ENCODE measurements at places on chromosomes 6 and 20.
A peak's percentile ranks its signal among the peaks of the same experiment; 100 is the strongest.

GRCh38 chr20:4972506-4973251, 28.6 kb downstream of the SLC23A2 start:
- DNase-seq: no peak

DNA sequence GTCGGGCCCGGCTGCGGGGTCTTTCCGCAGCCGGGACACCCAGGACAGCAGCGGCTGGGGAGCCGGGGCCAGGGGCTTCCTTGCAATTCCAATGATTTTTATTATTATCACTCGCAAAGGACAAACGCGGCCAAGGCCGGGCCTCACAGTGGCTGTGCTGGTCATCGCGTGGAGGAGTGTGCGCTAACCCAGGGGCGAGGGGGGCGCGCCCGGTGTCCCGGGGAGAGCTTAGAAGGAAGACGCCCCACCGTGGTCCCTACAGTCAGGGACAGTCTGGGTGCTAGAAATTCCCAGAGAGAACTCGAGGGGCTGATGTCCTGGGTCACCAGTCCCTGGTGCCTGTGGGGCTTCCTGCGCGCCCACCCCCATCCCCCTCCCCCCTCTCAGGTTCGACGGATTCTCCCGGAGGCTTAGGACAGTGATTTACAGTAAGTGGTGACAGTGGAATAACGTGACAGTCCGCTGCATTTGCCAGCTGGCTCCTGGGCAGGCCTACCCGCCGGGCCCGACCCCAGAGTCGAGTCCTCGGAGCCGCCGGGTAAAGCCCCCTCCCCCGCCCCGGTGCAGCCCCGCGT, 9.5 kb downstream of the FOXC1 start:
- DNase-seq: no peak

DNA sequence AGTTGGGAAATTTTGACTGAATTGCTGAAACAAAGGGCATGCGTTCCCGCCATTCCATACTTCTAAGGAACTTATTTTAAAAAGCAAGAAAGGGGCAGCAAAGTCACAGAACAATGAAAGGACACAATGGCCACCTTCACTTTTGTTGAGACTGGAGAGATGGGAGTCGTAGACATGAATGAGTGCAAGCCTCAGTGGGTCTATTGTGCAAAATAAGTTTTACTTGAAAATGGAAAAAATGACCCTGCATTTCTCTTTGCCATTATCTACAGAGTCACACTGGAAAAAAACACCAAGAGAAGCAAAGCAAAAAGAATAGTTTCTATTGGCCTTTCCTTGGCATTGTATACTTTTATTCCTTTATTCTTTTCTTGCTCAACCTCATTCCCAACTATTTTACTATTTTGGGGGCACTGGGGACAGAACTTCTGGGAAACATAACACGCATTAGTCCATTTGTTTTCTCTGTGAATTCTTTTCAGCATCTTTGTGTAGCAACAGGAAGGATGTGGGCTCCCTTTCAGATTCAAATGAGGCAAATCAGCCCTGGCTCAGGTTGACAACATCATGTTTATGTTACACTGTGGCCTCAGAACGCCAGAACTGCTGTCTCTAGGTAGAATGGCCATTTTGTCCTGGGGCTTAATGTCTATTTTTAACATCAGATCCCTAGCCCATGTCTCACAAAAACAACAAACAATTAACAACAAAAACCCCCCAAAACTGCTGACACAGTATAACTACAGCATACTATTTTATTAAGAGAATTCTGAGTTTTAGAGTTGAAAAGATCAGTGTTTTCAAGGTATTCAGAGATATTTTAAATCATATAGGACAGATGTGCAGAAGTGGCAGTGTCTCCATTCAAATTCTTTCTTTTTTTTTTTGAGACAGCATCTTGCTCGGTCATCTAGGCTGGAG, 122.2 kb downstream of the FYN start:
- DNase-seq: no peak

DNA sequence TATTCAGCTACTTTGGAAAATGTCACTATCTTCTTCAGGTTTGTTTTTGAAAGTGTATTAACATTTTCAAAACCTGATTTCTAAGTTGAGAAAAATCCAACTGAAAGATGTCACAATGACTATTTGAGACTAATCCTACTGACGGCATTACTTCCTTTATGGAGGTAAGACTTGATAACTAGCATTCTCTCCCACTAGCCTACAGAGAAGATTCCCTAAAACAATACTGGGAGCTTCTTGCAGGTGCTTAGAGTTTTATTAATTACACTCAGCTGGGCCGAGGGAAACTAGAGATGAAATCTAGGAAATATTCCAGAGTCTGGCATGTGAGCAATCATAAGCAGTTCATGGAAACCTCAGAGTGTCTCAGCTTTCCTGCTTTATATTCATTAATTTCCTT, 114.0 kb downstream of the LCA5 start:
- DNase-seq: no peak

GRCh38 chr6:141829566-141830360, 303.0 kb upstream of the GJE1 start:
- no peak for DNase-seq

- DNase-seq: no peak
Observed at GRCh38 chr20:34724172-34724571, 20.0 kb downstream of the TP53INP2 start.

- no peak for DNase-seq
Observed at GRCh38 chr20:36778831-36779655, 5.5 kb upstream of the DSN1 start.

DNA sequence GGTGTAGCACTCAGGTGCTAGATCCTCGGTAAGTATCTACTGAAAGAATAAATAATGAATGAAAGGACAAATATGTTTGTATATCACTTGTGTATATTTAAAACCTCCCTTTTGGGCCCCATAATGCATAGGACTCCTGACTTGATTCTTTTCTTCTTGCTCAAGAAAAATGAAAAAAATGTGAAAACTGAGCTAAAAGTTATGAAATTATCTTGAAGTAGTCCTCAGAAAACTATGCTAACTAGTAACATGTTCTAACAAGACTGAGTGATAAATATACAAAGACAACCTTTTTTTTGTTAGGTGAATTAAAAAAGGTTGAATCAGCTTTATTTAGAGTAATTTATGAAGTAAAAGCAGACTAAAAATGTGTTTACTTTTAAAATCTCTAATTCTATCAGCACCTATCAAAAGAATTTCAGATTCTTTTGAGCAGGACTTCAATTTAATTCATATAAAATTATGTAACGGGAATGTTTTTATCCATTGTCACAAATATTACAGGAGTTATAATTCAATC, 247.8 kb upstream of the JAG1 start:
- DNase-seq: no peak

DNA sequence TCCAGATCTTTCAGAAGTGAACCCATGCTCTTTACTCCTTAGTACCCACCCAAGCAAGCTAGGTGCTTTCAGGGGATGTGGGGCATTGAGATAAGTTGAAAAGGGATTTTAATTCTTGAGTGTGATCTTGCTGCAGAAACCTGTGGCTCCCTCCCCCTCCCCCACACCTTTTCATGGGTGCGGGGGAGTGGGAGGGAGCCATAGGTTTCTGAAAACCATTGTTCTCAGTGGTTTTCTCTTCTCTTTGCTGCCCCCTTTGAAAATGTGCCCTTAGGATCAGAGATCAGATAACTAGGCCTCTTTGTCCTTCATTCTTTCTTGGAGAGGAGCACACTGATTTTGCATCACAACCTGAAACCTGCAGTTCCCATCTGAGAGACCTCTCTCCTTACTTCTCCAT, 2.4 kb downstream of the PCSK2 start:
- no peak for DNase-seq

GRCh38 chr6:1287103-1287591, 24.8 kb upstream of the FOXQ1 start:
- DNase-seq: no peak

- no peak for DNase-seq
Observed at GRCh38 chr20:51854921-51855320, 52.6 kb upstream of the SALL4 start.

GRCh38 chr20:16785226-16785625, 37.1 kb downstream of the OTOR start:
- DNase-seq: no peak

- peak; percentile 2 for DNase-seq
Observed at GRCh38 chr6:26342106-26343004, 22.6 kb upstream of the BTN3A2 start.

DNA sequence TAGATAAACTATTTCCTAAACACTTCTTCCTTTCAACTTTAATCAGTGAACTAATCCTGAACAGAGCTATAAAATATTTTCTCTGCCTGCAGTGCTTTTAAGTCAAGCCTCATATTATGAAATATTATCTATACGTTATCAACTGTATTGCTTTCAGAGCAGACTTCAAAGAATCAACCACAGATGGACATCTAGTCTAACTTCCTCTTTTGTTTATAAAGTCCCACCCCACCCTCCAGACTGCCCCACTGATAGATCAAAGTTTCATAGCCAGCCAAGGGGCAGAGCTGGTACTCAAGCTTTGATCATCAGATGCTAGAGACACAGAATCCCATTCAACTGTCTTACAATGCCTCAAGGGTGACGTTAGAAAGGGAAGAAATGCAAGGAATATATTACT, 308.3 kb downstream of the LAMA2 start:
- no peak for DNase-seq

DNA sequence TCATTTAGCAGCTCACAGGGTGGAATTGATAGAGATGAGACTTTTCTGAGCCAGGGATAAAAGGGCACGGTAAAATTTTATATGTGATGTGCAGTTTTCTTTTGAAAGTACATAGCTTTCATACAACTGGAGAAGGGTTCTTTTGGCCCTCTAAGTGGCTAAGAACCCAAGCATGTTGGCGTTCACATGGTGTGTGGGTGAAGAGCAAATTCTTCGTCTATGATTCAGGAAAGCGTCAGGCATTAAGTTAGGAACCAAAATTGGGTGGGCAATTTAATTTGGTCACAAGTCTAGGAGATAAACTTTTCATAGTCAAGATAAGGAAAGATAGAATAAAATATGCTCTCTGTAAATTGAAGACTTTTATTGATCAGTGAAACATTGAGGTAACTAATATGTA, 153.9 kb downstream of the UTRN start:
- DNase-seq: no peak

DNA sequence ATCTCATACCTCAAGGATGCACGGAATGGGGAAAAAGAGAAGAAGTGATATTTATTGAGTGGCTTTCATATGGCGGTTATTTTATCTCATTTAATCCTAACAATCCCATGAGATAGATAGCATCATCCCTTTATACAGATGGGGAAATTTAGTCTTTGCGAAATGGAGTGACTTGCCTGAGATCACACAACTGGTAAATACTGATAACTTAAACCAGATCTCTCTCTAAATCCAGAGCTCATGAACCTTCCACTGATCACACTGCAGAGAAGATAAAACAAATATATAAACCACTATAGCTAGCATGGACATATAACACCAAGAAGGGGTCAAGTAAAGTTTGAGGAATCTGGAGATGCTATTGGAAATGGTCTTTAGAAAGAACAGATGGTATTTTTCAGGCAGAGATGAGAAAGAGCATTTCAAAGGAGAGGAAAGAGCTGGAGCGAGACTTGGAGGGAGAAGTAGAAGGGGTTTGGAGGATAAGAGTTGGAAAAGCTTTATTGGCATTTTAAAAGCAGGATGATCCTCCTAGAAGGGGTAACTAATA, 139.8 kb upstream of the TNFAIP3 start:
- DNase-seq: no peak

GRCh38 chr6:82740072-82740471, 325.6 kb downstream of the UBE3D start:
- DNase-seq: no peak

DNA sequence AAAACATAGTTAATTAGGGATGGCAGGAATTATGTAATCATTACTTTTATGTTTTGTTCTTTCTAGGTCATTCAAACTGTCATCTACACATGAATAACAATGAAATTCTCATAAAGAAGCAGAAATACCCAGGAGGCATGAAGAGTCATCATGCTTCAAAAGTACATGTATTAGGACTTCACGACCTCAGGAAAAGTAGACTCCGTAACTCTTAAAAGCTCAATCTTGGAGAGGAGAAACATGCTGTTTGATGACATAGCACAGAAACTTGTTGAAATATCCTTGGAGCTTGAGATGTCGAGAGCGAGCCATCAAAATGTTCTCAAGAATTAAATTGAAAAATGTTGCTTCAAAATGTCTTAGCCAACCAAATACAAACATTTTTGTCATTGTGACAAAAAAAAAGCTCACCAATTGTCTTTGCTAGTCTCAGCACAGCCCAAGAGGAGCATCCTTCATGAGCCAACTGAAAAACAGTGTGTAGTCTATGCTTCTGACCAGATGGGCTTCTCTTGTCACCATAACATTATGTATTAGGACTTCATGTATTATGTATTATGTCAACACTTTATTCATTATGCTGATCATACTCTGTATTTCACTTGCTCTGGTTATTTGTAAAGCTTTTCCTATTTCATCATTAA, 28.2 kb upstream of the ANKEF1 start:
- DNase-seq: no peak

GRCh38 chr6:158064725-158065251, 83.1 kb downstream of the SYNJ2 start:
- DNase-seq: peak; percentile 73

DNA sequence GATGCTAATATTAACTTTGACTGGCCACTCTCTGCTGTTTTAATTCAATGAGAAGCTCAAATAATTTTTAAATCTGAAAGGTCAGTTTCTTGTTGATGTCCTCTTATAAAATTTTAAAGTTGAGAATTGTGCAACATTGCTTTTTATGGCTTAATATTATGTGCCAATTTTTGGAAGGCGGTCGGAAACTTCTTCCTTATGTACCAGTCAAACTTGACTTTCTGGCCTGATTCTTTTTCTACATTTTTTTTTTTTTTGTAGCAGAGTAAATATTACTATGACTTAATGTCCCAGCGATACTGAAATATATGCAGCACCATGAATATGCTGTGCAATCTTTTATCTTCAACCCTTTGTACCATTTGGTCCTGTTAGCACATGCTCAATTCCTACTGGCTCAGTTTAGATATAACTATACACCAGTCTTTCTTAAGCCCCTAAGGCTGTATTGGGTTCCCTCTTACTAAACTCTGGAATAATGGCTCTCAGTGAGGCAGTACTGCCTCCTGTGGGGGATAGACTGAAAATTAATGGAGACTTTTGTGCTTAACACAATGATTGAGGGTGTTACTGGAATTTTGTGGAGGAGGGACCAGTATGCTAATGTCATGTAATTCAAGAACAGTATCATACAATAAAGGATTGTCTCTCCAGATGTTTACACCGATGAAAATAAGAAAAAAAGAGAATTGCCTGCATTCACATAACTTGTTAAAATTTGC, 156.4 kb upstream of the SYNCRIP start:
- DNase-seq: no peak

DNA sequence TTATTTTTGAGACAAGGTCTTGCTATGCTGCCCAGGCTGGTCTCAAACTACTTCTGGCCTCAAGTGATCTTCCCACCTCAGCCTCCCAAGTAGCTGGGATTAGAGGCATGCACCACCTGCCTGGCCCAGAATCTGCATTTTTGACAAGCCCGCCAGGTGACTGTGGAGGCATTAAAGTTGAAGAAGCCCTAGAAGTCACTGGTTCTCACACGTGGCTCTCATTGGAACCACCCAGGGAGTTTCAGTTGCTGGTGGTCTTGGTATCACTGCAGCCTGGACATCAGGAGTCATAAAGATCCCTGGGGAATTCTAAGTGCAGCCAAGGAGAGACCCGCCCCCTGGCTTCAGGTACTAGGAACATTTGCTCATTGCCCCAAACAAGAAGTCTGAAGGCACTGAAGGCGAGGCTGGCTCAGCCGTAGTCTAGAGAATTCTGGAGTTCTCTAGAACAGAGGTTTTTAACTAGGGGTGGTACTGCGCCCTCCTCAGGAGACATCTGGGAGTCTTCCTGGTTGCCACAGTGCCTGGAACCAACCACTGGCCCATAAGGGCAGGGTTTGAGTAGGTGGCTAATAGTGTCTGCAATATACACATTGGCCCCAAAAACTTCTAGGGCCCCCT, 182.8 kb downstream of the ZMYND8 start:
- no peak for DNase-seq

GRCh38 chr6:127073222-127073621, 45.2 kb upstream of the RSPO3 start:
- no peak for DNase-seq

All from NCI-H345 (cell line).